ENCODE measurements at places on chromosomes 2 and 18. TPM values are rescaled to one million over a fixed set of nuclear protein-coding genes. Genes with fewer than 3 reads are reported as not detected.

Gene CPO
- total RNA-seq, result not detected

Gene SKA1
- total RNA-seq, result 23.6 TPM

DNA sequence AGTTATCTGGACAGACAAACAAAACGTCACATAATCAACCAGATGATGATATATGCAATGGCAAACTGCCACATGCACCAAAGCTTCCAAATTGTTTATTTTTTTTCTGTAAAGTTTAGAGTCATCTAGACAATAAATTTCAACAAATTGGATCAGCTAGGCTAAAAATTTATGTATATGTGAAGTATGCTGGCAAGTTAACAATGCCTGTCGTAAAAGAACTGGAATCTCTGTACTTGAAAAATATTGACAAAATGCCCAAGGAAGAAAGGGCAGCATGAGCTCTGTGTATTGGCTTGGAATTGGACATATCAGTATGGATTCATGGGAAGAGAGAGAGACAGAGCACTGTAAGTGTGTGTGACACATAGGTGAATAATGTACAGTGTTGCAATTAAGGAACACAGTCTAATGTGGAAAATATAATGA lies 309.8 kb downstream of the ERBB4 start:
- H3K27me3 ChIP-seq, result no peaks in the 10 kb centered on the region
- no peaks in the 10 kb centered on the region for H3K36me3 ChIP-seq
- no peak overlapping the region for H3K4me3 ChIP-seq
- DNase-seq, result no peak
- H3K4me1 ChIP-seq, result no peaks in the 10 kb centered on the region
- no peak overlapping the region for H3K27ac ChIP-seq

Gene IL18R1
- 61.9 TPM for total RNA-seq
